ENCODE measurements at places on chromosomes 5 and 9.

GRCh38 chr5:104909803-104910202 lies 1347.2 kb upstream of the NUDT12 start:
- DNase-seq = no peak

DNA sequence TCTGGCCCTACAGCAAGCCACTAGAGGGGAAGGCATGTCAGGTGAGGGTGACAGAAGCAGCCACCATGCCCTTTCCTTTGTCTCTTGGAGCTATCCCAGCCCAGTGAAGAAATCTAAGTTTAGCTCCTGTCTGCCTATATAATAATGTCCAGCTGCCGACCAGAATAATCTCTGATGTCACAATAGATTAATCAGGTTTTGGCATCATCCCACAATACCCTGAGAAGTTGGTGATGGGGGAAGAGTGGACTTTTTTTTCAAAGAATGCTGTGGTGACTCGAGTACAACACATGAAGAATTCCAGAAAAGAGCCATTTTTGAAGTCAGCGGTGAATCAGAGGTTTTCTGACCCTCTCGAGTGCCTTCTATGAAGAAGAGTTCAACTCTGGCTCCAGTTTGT lies 1.7 kb upstream of the TSLP start:
- no peak for DNase-seq

DNA sequence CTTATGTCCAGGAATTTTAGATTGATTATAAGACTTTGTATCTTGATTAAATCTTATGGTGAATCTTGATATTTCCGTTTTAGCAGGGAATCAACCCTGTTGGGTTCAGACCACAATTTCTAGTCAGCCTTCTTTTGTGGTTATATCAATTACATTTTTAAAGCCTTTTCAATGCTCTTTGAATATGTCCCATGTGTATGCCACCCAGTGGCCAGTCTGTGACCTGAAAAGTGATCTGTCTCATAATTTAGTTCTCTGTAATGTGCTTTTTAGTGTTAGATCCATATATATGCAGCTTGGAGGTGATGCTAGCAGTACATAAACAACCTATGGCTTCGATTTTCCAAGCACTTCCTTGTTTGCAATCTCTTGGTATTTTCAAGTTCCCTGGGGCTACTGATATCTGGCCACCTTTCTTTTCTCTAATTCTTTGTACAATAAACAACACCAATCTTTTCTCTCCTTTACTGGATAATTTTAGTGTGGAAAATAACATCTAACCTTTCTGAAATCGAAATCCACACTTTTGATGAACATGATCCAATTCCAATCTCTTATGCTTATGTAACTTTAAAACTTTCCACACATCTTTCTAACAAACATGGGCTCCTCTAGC lies 28.8 kb downstream of the PDE8B start:
- peak; percentile 13 for DNase-seq

DNA sequence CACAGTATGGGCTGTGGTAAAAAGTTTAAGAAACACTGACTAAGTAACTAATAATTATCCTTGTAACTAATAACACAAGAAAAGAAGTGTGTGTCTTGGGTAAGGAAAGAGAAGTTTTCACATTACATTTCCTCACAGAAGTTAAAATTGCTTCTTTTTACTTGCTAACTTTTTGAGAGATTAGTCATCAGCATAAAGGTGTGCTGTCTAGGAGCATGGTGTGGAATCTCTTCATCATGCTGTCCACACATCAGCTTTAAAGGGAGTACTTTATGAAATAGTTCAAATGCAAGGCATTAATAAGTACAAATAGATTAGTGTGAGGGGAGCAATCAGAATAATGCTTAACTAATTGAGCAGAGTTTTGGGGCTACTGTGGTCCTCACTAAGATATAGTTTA lies 29.8 kb downstream of the WDR36 start:
- no peak for DNase-seq

GRCh38 chr5:39199335-39199734 lies 20.0 kb downstream of the FYB1 start:
- DNase-seq = no peak

DNA sequence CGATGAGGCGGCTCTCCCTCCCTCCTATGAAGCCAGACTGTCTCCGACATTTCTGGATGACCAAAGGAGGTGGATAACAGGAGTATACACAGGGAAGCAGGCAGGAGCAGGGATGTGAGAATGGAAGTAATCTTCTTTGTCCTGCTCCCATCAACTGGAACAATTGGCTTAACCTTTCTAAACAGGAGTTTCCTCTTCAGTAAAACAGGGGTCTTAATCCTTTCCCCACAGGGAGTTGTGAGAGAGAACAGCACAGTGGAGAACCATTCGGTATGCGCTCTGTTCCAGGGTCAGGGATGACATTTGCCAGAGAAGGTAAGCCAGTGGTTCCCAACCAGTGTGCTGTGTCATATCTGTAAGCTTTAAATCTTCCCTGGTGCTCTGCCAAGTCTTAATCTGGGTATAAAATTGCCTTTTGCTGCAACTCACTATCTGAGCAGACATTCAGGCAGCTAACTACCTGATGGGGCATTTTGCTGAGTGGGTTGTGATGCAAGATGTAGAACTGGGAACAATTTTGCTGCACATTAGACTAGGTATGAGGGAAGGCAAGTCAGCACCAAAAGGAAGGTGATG lies 294.8 kb upstream of the KIF2A start:
- no peak for DNase-seq

- DNase-seq = peak; percentile 78
Observed at GRCh38 chr5:72511774-72512592, 4.8 kb upstream of the ZNF366 start.

DNA sequence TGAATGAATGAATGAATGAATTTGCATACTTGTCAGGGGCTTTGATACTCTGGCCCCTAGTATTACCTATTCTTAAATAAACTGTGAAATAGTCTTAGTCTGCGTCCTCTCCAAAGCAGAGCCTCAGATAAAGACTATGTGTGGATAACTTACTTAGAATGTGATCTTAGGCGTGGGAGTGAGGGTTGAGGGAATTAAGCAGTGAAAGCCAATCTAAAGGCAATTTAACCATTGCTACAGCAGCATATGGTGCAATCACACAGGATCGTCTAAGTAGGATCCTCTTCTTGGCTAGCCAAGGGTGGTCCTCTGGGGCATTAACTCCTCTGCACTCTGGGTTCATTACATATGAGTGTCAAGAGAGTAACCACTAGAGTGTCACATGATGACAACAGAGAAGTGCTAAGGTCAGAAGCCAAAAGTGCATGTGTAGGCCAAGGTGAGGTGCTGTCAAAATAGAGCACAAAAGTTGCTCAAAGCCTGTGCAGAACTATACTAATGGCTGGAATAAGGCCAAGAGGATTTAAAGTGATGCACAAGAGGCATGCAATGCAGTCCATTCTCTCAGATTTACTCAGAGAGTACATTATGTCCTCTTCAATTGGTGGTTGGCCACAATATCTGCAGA lies 274.4 kb upstream of the SEMA6A start:
- DNase-seq = no peak

DNA sequence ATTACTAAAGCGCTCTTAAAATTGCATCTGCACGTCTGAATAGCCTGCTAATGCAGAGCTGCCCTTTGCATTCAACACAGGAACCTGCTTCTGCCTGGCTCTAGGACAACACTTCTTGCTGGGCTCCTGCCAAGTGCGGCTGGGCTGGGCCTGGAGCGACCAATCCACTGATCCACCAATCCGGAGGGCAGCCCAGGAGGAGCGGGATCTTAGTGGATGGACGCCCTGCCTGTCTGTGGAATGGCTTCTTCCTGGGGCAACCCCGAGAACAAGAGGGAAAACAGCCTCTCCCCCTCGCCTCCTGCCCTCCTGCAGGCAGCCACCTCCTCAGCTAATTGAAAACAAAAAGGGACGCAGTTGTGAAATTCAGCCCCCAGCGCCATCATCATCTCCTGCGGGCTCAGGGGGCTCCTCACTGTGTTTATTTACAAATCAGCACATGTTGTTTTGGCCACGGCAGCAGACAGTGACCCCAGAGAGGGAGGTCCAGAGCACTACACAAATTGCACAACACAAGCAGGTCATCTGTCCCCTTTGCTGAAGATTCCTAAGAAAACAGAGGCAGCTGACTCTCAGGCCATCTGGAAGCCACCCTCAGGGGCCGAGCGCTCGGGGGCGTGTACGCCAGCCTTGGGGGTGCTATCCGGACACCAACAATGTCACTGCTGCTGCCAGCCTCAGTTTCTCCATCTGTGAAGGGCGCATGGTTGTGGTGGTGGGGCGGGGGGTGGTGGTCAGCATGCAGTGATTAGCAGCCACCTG lies 57.3 kb downstream of the GADD45G start:
- DNase-seq = peak; percentile 56

DNA sequence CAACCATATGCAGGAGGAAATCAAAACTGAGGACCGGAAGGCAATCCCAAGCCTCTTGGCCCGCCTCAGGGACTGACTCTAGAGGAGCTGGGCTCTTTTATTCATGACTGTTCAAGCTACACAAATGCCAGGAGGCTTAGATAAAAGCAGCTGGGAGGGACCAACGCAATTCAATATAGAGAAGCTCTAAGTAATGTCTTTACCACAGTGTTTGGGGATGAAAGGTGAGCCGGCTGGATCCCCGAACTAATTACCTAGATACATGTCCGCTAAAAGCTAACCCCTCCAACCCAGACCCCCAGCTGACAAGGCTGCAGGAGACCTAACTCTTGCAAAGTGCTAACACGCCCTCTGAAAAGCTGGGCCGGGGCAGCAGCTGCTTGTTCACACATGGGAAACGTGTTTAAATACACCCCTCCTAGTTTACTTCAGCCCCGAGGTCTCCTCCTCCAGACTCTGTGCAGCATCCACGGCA lies 67.5 kb downstream of the TLE1 start:
- DNase-seq = no peak

DNA sequence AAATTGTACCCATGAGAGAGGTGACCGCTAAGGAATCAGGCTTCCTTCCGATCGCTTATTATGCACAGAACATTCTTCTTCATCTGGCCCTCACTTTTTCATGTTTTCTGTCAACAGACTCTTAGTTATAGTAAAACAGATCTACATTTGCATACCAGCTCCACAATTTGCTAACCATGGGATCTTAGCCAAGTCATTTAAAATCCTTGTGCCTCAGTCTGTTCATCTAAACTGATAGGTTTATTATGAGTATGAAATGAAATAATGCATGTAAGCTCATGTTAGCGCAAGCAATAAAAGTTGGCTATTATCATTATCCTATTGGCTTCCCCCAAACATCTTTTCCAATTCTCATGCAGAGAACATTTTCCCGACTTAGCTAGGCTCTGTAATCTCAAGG lies 42.3 kb downstream of the FGF1 start:
- DNase-seq = no peak

- peak; percentile 71 for DNase-seq
Observed at GRCh38 chr9:12785260-12785770, 10.5 kb downstream of the LURAP1L start.

DNA sequence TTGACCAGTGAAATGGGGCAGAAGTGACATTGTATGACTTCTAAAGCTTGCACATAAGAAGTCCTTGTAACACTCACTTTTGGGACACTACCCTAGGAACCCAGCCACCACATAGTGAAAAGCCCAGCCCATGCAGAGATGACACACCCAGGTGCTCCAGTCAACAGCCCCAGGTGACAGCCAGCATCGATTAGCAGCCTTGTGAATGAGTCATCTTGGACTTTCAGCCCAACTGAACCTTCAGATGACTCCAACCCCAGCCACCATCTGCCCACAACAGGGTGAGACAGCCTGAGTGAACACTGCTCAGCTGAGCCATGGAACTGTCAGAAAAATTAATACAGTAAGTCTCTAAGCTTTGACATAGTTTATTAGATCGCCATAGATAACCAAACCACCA lies 458.6 kb downstream of the ZSWIM6 start:
- no peak for DNase-seq

Measured in RPMI7951 (cell line).